ENCODE measurements at places on chromosomes 2 and 18. TPM values are rescaled to one million over a fixed set of nuclear protein-coding genes. Genes with fewer than 3 reads are reported as not detected.

DNA sequence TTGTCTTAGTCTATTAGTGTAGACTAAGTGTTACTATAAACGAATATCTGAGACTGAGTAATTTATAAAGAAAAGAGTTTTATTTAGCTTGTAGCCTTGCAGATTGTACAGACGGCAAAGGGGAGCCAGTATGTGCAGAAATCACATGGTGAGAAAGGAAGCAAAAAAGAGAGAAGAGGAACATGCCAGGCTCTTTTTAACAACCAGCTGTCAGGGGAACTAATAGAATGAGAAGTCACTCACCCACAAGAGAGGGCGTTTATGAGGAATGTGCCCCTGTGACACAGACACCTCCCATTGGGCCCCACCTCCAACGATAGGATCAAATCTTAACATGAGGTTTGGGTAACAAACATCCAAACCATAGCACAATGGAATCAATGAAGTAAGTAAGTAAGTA, 20.6 kb upstream of the ZNF804A start:
- DNase-seq: no peak

DNA sequence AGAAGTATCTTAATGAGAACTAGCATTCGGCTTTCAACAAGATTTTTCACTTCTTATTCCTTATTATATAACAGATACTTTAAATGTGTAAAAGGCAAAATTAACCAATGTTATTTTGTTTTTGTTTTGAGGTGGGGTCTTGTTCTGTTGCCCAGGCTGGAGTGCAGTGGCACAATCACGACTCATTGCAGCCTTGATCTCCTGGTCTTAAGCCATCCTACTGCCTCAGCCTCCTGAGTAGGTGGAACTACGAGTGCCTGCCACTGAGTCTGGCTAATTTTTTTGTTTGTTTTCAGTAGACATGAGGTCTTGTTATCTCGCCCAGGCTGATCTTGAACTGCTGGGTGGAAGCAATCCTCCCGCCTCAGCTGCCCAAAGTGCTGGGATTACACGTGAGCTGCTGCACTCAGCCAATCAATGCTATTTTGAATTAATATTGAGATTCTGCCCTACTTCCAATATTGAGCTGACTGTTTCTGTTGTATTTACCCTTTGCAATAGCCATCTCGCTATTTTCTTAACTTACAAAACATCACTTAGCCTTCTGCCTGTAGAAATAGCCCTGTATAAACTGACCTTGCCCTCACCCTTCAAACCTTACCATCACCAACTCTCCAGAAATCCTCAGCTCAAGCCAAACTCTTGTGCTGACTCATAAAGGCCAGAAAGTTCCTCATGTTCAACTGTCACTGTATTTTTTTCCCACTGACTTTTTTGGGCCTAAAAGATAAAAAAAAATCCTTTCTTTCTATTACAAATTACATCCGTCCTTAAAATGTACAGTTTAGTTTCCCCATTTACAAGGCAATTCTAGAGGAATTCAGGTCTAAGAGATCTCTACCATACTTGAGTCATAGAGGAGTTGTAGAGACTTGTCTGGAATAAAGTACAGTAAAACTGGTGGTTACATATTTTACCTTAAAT, 94.3 kb downstream of the OLA1 start:
- no peak for DNase-seq

DNA sequence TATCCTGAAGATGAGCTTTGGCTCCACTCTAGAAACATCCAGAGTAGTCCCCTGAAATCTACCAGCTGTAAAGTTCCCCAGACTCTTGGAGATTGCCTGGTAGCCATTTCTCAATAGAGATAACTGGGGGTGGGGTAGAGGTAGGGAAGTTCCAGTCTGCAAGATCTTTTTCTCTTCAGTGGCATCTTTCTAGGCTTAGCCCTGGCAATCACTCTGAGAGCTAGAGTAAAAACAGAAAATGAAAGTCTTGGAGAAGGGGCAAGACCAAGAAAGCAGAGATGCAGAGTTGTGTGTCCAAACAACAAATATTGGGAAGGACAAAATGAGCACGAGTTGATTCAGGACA, 41.8 kb upstream of the LCLAT1 start:
- no peak for DNase-seq

SLC9A2 gene
- polyA plus RNA-seq: 0.38 TPM

SPATA3 gene
- polyA plus RNA-seq: 0.16 TPM

SDC1 gene
- polyA plus RNA-seq: 152 TPM

NYAP2 gene
- polyA plus RNA-seq: 0.21 TPM

SERPINB11 gene
- polyA plus RNA-seq: not detected

GRCh38 chr2:207155516-207156444, 10.0 kb downstream of the KLF7 start:
- DNase-seq: no peak

DNA sequence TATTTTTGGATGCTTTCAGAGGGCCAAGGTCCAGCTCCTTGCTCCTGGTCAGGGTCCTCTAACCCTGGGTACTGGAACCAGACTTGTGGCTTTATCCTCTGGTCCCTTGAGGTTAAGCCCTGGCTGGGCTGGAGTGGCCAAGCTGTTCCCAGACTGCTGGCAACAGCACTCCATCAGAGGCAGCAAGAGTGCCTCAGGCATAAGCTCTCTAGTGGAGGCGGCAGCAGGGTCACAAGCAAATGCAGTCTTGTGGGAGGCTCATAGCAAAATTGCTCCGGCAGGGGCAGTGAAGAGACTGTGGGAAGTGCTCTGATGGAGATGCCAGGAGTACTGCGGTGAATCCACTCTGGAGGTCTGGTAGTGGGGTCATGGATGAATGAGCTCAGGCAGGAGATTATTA, 128.9 kb upstream of the OTOS start:
- no peak for DNase-seq

NT5C1B gene
- 1.9 TPM for polyA plus RNA-seq

- no peak for DNase-seq
These were observed 151.9 kb downstream of the RND3 start for GRCh38 chr2:150335596-150335995.

- no peak for DNase-seq
These were observed 14.1 kb downstream of the LCT start for GRCh38 chr2:135822855-135823254.

- DNase-seq: no peak
These were observed 5.9 kb downstream of the AMMECR1L start for GRCh38 chr2:127879899-127880298.

GRCh38 chr2:9618410-9618809, 12.4 kb downstream of the YWHAQ start:
- DNase-seq: no peak

UPP2 gene
- 0.14 TPM for polyA plus RNA-seq

- peak; percentile 59 for DNase-seq
These were observed 225.4 kb downstream of the FAM210A start for GRCh38 chr18:13500869-13501542.

DNA sequence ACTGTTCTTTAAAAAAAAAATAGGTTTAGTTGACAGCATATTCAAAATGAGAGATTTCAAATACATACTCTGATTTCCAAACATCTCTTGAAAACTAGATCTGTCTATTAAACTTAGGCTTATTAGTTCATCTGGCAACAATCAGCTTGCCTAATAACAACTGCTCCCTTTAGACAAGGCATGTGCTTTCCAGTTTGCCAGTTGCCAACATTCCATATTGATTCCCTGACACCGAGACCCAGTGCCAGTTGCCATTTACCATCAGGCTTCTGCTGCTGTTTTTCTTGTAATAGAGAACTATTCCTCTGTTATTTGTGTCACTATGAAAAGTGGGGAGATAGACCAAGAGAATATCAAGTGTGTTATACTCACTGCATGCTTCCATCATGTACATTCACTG, 256.0 kb downstream of the C1D start:
- DNase-seq: no peak

Measured in left lung (tissue), 14 donors.